Choroid plexus epithelial cell (primary cell): ENCODE measurements at places on chromosomes 2 and 18.
A peak's percentile ranks its signal among the peaks of the same experiment; 100 is the strongest.

DNA sequence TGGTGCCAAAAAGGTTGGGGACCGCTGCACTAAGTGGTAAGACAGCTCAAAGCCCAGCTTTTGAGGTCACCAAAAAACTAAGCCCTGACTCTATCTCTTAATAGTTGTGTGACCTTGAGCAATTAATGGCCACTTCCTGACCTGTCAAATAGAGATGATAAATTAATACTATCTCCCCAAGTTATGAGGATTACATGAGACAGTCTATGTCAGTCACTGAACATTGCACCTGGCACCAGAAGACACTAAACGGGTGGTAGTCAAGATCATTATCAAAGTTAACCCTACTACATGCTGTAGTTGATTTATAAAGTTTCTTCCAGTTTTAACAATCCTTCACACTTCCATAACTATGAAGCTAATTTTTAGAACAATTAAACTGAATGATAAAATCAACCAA is 36.5 kb downstream of the STPG4 start:
- no peak for DNase-seq

GRCh38 chr18:11947214-11948191 is 33.8 kb upstream of the IMPA2 start:
- DNase-seq = peak; percentile 98

- DNase-seq = no peak
These were observed 88.4 kb upstream of the SP3 start for GRCh38 chr2:174053355-174054151.

GRCh38 chr2:235005023-235005422 is 53.2 kb downstream of the SH3BP4 start:
- DNase-seq = no peak

DNA sequence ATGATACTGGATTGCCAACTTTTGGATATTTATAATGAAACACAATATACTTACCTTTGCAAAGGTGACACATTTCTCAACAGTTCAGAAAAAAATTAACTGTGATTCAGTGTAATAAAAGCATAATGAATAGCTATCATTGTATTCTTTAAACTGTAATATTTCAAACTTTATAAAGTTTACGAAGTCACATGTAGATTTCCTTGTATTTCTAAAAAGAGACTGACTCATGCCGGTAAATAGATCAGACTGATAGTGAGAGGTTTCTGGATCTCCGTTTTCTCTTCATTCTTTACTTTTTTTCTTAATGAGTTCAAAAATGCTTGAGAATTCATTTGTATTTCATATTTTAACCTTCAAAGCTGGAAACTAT is 70.1 kb downstream of the EML4 start:
- DNase-seq = no peak

- no peak for DNase-seq
These were observed 195.9 kb downstream of the TFCP2L1 start for GRCh38 chr2:121089166-121089510.

GRCh38 chr2:18209934-18210639 is 331.6 kb downstream of the KCNS3 start:
- peak; percentile 58 for DNase-seq

GRCh38 chr2:152386266-152386665 is 51.3 kb downstream of the FMNL2 start:
- DNase-seq = no peak

DNA sequence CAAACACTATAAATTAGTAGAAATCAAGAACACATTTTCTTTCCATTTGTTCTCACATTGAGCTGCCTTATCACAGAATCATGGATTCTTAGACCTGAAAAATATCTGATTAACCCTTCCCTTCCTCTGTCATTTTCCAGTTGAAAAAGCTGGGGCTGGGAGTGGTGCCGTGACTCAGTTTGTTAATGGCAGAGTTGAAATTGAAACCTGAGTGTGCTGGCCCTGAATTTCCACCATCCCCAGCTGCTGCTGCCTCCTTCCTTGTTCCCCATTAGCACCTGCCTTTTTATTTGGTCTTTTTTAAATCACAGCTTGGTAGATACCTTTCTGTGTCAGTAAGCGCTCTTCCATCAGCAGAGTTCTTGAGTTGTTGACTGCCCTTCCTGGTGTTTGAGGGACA is 10.6 kb downstream of the FARP2 start:
- no peak for DNase-seq

GRCh38 chr2:232290668-232291067 is 87.9 kb upstream of the ALPP start:
- no peak for DNase-seq

DNA sequence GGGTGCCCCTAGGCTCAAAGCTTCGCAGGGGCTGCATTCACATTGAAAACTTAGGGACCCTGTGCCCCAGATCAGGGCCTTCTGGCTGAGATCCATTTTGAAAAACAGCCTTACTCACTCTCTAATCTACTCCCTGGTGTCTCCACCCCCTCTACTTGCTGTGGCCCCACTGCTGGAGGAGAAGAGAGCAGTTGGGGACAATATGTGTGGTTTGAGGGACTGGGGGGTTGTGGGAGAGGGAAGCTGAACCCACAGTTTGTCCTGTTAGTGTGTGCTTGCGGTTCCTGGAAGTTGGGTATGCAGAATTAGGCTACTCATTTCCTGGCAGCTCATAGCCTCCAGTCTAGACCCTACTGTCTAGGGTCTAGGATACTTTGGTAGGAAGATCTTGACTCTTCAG is 211.4 kb downstream of the PRKCE start:
- no peak for DNase-seq

DNA sequence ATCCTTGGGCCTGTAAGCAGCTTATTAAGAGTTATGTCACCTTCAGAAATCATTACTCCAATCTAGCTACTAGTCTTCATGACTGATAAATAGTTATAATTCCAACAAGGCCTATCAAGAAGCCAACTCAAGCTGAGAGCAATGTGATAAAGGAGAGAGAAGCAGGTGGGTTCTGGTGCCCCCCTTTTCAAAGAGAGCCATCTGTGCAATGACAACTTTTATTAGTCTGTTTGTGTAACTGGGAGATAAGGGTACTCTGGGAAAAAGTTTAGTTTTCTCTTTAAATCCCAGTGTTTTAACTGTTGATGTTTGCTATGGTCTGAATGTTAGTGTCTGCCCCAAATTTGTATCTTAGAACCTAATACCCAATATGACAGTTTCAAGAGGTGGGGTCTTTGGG is 60.6 kb downstream of the CCDC93 start:
- no peak for DNase-seq

GRCh38 chr18:8257851-8258434 is 351.3 kb upstream of the RAB12 start:
- peak; percentile 55 for DNase-seq

DNA sequence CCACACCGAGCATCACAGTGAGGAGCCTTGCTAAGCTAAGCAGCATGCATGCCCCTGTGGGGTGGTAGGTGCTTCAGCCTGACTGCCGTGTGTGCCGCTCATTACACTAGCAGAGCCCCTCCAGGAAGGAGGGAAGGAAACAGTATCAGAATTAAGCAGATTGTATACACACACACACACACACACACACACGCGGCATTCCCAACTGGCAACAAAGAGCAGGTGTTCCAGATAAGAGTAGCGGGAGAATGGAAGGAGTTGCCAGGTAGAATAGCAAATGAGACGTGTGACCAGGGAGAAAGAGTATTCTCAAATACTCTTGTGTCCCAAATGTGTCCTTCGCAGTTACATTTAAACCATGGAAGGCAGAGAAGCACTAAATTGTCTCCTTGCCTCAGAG is 47.6 kb upstream of the TTC39C start:
- no peak for DNase-seq

GRCh38 chr2:136254681-136255080 is 136.7 kb upstream of the CXCR4 start:
- no peak for DNase-seq

DNA sequence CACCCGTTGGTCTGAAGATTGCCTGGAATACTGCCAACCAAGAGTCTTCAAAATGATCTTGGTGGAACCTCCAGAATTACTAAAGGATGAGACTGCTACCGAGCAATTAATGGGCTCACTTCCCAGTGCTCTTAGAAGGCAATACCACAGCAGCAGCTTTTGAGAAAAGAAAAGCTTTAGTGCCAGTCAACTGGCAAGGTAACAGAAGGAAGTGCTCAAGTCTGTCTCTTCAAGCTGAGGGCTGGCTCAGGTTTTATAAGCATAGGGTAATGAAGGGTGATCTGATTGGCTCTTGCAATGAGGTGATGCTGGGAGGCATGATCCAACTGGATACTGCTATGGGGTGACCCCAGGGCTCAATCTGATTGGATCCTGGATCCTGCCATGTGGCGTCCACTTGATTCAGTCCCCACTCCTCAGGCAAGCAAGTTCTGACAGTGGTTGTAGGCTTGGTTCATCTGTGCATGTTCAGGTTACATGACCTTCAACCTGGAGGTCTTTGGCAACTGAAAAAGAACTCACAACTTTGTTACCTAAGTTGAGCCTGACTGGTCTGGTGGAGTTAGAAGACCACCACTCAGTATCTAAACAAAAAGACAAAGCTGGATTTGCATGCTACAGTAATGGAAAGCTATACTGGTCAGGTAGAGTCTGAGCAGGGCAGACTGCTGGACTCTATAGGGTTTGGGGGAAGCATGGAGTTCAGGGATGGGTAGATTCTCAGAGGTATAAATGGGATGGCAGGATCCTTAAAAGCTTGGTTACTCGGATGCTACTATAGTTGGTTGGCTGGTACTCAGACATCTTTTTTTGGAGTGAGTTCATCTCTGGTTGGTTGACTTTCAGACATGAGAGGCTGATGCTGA is 14.0 kb upstream of the RIF1 start:
- DNase-seq = no peak

GRCh38 chr2:21270708-21271122 is 146.9 kb downstream of the TDRD15 start:
- DNase-seq = no peak

DNA sequence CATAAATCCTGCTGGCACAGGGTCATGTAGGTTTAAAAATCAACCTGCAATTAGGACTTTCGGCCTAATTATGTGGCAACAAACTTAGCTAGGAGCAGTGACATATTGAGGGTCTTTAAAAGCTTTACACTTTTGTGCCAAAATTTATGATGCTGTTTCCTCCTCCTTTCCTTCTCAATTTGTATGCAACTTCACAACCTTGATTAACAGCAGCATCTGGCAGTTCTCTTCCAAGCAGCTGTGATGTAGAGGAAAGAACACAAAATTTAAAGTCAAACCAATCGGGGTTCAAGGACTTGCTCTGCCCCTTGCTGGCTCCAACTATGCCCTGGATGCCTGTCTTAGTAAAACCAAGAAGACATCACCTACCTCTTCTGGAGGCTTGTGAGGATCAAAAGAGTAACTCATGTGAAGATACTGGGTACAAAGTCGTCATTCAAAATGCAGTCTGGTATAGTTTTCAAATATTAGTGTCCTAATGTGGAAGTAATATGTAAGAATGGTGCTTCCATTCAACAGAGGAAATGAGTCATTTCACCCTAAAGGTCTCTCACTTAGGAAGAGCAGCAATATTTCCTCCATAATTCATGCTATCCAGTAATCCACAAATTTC is 94.7 kb downstream of the ANKRD44 start:
- DNase-seq = peak; percentile 55

DNA sequence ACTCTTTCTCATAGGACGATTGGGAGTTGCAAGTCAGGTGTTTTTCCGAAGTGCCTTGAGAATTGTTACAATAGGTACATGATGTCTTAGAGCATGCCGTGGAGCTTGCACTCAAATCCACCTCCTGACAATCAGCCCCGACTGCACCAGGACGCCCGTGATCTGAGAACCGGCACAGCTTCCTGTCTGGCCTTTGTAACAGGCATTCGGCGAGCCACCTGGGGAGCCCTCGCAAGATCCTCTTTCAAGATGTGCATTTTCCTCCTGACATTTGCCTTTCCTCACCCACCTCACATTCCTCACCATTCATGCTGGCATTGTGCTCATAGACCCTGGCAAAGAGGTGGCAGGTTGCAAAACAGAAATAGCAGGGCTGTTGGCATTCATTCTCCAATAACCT is 427.3 kb downstream of the GALR1 start:
- no peak for DNase-seq

GRCh38 chr18:60331890-60332289 is 40.7 kb downstream of the MC4R start:
- DNase-seq = no peak

DNA sequence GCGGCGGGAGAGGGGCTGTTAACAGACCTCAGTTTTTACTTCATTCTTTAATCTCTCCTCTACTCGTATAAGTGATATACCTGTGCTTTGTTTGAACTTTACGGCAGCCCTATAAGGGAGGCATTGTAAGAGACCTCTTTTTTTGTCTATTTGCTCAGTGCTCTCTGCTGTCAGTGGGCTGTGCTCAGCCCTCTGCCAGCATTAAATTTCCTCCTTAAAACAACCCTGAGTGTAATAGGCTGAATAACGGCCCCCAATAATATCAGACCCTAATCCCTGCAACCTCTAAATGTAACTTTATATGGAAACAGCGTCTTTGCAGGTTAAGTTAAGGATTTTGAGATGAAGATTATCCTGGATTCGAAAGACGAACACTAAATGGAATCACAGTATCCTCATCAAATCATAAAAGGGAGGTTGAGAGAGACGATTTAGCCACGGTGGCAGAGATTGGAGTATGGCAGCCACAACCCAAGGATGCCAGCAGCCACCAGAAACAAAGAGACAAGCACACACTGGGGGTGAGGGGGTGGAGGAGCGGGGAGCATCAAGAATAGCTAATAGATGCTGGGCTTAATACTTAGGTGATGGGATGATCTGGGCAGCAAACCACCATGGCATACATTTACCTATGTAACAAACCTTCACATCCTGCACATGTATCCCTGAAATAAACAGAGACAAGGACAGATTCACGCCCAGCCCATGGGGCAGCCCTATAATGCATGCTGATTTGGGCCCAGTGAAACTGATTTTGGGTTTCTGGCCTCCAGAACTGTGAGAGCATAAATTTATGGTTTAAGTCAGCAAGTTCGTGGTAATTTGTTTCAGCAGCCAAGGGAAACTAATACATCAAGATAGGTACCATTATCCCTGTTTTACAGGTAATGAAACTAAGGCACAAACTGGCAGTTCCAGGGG is 894 bp upstream of the FARSB start:
- no peak for DNase-seq

DNA sequence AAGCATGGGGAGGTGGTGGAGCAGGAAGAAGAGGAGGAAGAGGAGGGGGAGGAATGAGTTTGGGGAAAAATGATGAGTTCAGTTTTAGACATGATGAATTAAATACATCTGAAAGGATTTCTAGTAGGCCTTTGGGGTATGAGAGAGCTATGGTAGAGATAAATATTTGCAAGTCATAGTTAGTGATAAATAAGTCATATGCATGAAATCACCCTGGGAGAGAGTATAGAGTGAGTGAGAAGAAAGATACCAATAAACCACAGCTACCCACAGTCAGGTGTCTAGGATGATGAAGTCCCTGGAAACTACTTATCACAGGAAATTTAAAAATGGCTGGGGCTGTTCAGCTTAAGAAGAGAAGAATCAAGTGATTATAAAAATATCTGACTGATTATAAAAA is 240.5 kb downstream of the RDH14 start:
- no peak for DNase-seq

GRCh38 chr2:112993831-112994230 is 11.4 kb upstream of the IL36A start:
- DNase-seq = no peak

- no peak for DNase-seq
These were observed 84.6 kb upstream of the ATP8B1 start for GRCh38 chr18:57887543-57888383.

GRCh38 chr2:62956651-62957050 is 94.0 kb upstream of the OTX1 start:
- DNase-seq = no peak

- DNase-seq = no peak
These were observed 180.6 kb upstream of the HDAC4 start for GRCh38 chr2:239581352-239581901.
